ENCODE measurements at places on chromosomes 5 and 9.

DNA sequence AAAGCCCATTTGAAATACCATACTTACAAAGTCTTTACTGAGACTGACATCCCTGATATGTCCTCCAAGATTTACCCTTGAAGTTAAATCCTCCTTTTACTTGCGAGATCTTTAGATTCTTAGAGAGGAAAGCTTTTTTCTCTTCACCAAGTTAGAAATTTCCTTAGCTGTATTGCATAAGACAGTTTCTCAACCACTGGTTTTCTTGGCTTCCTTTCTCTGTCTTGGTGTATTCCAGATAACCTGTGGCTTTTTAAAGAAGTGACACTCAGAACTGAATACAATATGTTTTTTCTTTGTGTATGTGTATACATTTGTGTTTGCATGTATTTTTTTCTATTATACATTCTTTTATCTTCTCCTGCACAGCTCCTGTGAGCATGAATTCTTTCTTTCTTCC, 65.0 kb downstream of the SNCAIP start:
- H3K4me1 ChIP-seq = peaks cover 16% of the 10 kb centered on the region
- no peak overlapping the region for H3K4me3 ChIP-seq
- H3K27ac ChIP-seq = peak overlapping the region; percentile 40
- H3K36me3 ChIP-seq = no peaks in the 10 kb centered on the region
- no peaks in the 10 kb centered on the region for H3K27me3 ChIP-seq

- no peaks in the 10 kb centered on the region for H3K36me3 ChIP-seq
- no peak overlapping the region for H3K4me3 ChIP-seq
- DNase-seq = no peak
Observed at GRCh38 chr9:109304347-109304746, 16.5 kb downstream of the EPB41L4B start.

DNA sequence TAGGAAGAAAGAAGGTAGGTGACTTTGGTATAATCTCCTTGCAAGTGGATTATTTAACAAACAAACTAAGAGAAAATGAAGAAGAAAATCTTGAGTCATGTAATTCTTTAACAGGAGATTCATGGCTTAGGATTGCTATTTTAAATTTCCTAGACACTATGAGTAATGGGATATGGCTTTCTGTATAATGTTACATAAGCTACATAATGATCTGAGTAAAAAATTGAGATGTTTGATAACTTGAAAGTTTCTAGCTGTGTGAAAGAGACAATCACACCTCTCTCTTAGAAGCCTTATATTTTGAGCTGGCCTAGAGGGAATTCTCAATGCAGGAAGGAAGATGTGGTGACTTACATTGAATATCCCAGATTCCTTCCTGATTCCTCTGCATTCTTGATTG, 92.5 kb downstream of the CDH9 start:
- no peaks in the 10 kb centered on the region for H3K36me3 ChIP-seq
- no peaks in the 10 kb centered on the region for H3K4me1 ChIP-seq
- H3K4me3 ChIP-seq = no peak overlapping the region
- DNase-seq = no peak
- H3K27me3 ChIP-seq = no peaks in the 10 kb centered on the region
- H3K27ac ChIP-seq = no peak overlapping the region

- no peaks in the 10 kb centered on the region for H3K36me3 ChIP-seq
- H3K4me3 ChIP-seq = no peak overlapping the region
- no peak overlapping the region for H3K27ac ChIP-seq
- H3K27me3 ChIP-seq = no peaks in the 10 kb centered on the region
- DNase-seq = peak; percentile 56
- peaks cover 5% of the 10 kb centered on the region for H3K4me1 ChIP-seq
Observed at GRCh38 chr9:107340920-107341632, 58.0 kb downstream of the RAD23B start.

GRCh38 chr9:94127806-94128205, 43.5 kb downstream of the PTPDC1 start:
- no peak overlapping the region for H3K4me3 ChIP-seq
- no peaks in the 10 kb centered on the region for H3K27me3 ChIP-seq
- no peaks in the 10 kb centered on the region for H3K36me3 ChIP-seq
- no peak for DNase-seq
- H3K4me1 ChIP-seq = no peaks in the 10 kb centered on the region

GRCh38 chr9:137482094-137482781, 23.1 kb upstream of the NSMF start:
- H3K27ac ChIP-seq = peak overlapping the region; percentile 30
- H3K36me3 ChIP-seq = no peaks in the 10 kb centered on the region
- no peak overlapping the region for H3K4me3 ChIP-seq
- DNase-seq = peak; percentile 75

- no peaks in the 10 kb centered on the region for H3K27me3 ChIP-seq
- H3K27ac ChIP-seq = no peak overlapping the region
- H3K4me1 ChIP-seq = no peaks in the 10 kb centered on the region
- no peaks in the 10 kb centered on the region for H3K36me3 ChIP-seq
- H3K4me3 ChIP-seq = no peak overlapping the region
Observed at GRCh38 chr9:98142925-98143481, 24.0 kb upstream of the TRIM14 start.

GRCh38 chr5:27947088-27947487, 908.7 kb upstream of the CDH9 start:
- peaks cover 3% of the 10 kb centered on the region for H3K27me3 ChIP-seq
- DNase-seq = no peak
- no peak overlapping the region for H3K27ac ChIP-seq
- H3K36me3 ChIP-seq = no peaks in the 10 kb centered on the region
- no peaks in the 10 kb centered on the region for H3K4me1 ChIP-seq

DNA sequence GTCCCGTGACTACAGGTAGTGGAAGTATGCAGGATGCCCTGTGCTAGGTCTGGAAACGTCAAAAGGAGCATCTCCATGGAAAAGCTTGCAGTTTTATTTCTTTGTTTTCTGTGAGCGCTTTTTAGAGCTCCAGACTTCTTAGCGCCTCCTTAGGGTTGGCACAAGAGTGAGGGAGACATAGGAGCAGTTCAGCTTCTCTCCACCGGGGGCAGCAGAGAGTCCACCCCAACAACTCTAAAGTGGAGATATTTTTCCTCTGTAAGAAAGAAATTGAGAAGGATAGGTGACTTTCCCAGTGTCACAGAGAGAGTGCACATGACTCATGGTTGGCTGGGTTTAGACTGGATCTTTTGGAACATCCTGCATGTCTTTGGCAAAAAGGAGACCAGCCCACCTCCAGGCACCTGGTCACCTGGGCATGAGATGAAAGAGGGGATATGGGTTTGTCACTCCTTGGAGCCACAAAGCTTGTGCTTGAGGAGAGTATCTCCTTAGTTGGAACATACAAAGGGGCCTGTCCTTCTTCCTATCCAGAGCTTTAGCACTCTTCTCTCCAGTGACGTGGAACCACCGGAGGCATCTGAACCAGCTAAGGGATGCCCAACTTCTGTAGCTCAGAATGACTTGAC, 637.7 kb downstream of the SEMA5A start:
- no peak for DNase-seq
- no peaks in the 10 kb centered on the region for H3K27me3 ChIP-seq
- H3K27ac ChIP-seq = no peak overlapping the region
- no peak overlapping the region for H3K4me3 ChIP-seq
- H3K4me1 ChIP-seq = no peaks in the 10 kb centered on the region
- no peaks in the 10 kb centered on the region for H3K36me3 ChIP-seq

DNA sequence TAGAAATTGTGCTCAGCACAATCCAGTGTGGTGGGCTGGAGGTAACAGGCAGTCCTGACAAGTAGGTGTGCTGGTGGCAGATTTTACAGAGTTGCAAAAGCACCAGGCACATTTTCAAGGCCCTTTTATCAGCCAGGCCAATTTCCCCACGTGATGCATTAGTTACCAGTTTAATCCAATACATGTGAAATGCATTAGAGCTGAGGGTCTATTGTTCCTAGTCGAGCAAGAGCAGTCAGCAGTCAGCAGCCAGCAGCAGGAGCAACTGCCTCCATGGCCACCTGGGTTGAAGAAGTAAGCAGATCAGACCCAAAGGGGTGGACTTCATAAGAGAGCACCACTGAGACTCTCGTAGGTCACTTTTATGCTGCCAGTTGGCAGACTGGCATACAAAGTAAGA, 76.7 kb downstream of the EPB41L4A start:
- H3K27me3 ChIP-seq = no peaks in the 10 kb centered on the region
- no peak for DNase-seq
- no peaks in the 10 kb centered on the region for H3K36me3 ChIP-seq

GRCh38 chr5:83636156-83636555, 84.5 kb downstream of the HAPLN1 start:
- H3K27me3 ChIP-seq = peaks cover 2% of the 10 kb centered on the region
- no peaks in the 10 kb centered on the region for H3K36me3 ChIP-seq
- no peaks in the 10 kb centered on the region for H3K4me1 ChIP-seq
- H3K4me3 ChIP-seq = no peak overlapping the region
- no peak overlapping the region for H3K27ac ChIP-seq
- DNase-seq = no peak
